NCI-H2171 treated with DMSO at 0.1 percent for 48 hours (cell line): ENCODE measurements at places on chromosomes 7 and 10.

DNA sequence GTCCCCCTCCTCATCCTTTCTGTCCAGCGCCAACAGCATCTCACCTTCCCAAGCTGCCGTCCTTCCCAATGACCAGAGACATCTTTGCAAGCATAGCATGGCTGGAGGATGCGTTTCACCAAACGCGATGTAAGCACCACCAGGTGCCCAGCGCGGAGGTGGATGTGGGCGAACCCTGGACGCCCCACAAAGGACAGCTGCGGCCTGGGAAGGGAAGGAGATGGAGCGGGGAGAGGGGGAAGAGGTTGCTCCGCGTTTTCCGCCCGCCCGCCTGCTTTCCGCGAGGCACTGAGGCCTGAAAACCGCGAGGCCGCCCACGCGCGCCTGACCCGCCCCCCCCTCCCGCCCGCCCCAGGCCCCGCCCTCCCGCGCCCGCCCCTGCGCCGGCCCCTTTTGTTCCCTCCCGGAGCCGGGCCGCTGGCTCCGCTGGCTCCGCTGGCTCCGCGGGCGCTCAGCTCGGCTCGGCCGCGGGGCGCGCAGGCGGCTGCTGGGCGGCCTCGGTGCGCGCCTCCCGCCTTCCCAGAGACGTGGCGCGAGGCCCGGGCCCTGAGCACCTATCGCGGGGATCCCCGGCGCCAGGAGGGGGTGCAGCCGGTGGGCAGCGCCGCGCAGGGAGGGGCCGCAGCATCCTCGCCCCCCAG, at the start of gene CLIP2:
Gene CLIP2, plus strand, starts transcription at position 390 of the 641 bp plus-strand sequence. CDS start 28,140 bp downstream, outside the sequence.
- DNase-seq: peak; percentile 68

GRCh38 chr7:134458341-134458805, 527 bp downstream of the AKR1B1 start:
- DNase-seq: peak; percentile 29

DNA sequence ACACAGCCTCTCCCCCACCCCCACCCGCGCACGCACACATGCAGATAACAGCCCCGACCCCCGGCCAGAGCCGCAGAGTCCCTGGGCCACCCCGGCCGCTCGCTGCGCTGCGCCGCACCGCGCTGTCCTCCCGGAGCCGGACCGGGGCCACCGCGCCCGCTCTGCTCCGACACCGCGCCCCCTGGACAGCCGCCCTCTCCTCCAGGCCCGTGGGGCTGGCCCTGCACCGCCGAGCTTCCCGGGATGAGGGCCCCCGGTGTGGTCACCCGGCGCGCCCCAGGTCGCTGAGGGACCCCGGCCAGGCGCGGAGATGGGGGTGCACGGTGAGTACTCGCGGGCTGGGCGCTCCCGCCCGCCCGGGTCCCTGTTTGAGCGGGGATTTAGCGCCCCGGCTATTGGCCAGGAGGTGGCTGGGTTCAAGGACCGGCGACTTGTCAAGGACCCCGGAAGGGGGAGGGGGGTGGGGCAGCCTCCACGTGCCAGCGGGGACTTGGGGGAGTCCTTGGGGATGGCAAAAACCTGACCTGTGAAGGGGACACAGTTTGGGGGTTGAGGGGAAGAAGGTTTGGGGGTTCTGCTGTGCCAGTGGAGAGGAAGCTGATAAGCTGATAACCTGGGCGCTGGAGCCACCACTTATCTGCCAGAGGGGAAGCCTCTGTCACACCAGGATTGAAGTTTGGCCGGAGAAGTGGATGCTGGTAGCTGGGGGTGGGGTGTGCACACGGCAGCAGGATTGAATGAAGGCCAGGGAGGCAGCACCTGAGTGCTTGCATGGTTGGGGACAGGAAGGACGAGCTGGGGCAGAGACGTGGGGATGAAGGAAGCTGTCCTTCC, 620 bp downstream of the EPO start:
- DNase-seq: no peak

- DNase-seq: no peak
These were observed 74.5 kb upstream of the VKORC1L1 start for GRCh38 chr7:65798111-65799075.

GRCh38 chr7:136923111-136923667, 54.7 kb downstream of the CHRM2 start:
- no peak for DNase-seq

DNA sequence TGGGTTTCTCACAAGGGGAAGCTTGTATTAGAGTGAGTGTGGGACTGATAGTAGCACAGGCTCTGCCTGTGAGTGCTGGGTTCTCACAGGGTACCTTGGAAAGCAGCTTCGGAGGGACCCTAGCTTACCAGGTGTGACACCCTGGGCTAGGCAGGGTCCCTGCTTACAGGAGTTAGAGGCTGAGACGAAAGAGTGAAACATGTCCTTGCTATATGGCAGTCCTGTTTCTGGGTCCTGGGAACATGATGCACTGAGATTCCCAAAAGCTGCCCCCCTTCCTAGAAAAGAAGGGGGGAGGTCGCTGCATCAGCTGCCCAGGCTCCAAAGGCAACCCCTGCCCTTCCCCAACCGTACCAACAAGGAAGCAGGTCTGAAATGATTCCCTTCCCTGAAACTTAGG, 6.3 kb upstream of the ARHGAP22 start:
- DNase-seq: no peak
